NCI-H446 treated with DMSO at 0.1 percent for 48 hours (cell line): ENCODE measurements at places on chromosomes 12 and 14.

DNA sequence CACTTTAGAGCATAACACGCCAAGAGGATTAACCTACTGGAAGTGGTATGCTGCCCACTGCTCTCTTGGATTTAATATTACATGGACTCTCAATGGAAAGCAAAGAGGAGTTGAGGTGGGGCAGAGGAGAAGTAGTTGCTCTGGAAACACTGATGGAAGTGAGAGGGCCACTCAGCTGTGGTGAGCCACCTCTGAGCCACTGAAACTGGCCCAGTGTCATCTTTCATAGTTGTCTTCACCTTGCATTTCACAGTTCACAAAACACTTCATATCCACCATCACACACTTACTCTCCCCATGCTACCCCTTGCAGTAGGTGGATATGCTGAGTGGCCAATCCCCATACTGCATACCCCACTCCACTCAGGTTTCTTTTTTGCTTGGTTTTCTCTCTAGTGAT is 12.2 kb upstream of the PCED1B start:
- no peak for DNase-seq

- DNase-seq = no peak
Observed at GRCh38 chr14:34247605-34248004, 214.4 kb downstream of the SPTSSA start.

DNA sequence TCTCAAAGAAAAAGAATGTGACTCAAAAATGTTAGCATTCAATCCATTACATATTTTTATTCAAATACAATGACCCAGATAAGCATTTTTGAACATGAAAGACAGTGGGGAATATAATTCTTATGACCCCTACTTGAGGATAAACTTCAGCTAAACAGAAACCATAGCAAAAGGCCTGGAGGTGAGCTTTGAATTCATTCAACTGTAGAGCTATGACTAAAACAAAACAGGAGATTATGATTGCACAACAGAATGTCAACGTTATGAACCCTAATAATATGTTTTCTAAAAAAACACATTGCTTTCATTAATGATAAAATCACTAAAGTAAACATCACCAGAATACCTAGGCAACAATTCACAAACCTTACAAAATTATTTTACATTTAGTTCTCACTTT is 27.8 kb downstream of the EFCAB11 start:
- no peak for DNase-seq

DNA sequence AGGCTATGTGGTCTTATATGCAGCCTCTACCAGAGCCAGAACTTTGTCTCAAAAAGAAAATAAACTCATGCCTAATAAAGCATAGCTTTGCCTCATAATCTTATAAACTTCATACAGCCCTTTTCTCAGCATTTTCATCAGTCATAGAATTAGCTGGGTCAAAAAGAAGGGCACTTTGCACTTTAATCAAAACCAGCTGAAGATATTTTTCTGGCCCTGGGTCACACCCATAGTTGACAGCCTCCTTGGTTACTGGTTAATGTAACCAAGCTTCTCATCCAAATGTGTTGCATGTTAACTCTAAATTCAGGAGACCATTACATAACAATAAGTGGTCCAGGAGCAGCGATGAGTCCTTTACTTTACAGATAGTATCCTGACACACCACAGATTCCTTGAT is 558.2 kb downstream of the FLRT2 start:
- no peak for DNase-seq

DNA sequence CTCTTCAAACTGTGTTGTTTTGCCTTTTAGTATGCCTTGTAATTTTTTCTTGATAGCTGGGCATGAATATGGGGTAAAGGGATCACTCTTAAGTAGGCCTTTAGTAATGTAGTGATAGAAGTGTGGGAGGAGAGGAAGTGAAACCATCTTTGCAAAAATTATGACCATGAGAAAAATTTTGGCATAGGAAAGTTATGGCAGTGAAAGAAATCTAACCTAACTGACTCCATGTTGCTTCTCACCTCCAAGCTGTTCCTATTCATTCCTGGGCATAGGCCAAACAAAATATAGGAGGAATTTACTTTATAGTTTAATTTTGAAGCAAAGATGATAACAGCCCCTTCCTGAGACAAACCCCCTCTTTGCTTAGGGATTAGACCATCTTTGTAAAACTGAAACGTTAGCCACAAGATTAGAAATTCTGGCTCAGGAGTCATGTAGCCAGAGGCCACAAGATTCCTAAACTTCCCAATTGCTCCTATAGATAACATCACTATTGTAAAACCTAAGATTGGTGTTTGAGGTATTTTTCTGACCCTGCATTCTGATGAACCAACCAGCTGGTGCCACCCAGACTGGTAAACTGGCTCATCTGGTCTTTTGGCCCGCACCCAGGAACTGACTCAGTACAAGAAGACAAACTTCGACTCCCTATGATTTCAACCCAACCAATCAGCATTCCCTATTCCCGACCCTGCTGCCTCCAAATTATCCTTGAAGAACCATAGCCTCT is 45.8 kb downstream of the CRADD start:
- DNase-seq = peak; percentile 91

- no peak for DNase-seq
Observed at GRCh38 chr12:21786041-21786531, 11.6 kb upstream of the KCNJ8 start.

- peak; percentile 93 for DNase-seq
Observed at GRCh38 chr12:22858849-22859570, 234.0 kb downstream of the ETNK1 start.

- no peak for DNase-seq
Observed at GRCh38 chr14:97106166-97106565, 309.0 kb downstream of the VRK1 start.

- no peak for DNase-seq
Observed at GRCh38 chr14:24121210-24121609, 6.5 kb upstream of the NRL start.

DNA sequence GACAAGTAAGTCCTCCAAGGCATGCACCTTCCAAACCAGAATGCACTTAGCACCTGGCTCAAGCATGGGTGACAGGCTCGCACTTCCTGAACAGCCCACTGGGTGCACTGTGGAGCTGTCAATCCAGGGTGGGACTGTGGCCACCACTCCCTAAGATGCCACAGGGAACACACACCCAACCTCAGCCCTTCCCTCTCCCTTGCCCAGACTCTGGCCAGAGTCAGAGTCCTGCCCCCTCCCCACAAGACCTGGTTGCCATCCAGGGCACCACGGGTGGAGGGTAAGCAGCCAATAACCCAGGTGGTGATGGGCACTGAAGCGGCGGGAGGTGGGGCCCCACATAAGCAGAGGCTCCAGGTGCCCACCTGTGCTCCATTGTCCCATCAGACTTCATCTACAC is 160.6 kb downstream of the MYRFL start:
- no peak for DNase-seq

DNA sequence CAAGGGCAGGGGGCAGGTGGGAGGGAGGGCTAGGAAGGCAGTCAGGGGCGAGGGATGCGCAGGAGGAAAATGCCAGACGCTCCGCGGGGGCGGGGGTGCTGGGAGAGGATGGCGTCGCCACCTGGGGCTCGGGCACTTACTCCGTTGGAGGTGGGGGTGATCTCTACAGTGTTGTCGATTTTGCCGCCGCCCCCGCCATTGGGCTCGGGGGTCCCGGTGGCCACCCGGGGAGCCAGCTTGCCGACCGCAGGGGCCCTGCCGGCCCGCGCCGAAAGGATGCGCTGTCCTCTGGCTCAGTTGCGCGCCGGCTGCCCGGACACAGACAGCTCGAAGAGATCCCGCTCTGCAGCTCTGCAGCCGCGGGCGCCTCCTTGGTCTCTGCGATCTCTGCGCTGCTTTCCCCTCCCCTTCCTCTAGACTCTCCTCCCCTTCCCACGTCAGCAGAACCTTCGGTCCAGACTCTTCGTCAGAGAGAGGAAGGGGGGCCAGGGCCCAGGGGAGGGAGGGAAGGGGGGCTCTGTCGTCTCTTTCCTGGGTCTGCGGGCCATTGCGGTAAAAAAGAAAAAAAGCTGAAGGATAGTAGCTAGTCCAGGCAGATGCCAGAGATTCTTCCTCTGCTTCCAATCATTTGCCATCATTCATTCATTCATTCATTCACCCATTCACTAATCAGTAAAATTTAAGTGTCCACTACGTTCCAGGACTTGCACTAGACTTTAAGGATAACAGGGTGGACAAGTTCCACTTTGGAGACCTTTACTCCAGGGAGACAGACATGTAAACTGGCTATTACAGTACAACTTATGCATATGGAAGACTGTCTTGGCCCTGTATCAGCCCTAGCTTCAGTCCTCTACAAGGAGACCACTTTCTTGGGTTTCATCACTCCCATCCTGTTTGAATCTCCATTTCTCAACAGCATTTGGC is at the start of gene SLC22A17:
Gene SLC22A17 (minus strand): TSS at position 382 of the 927 bp plus-strand sequence.
- peak; percentile 69 for DNase-seq

DNA sequence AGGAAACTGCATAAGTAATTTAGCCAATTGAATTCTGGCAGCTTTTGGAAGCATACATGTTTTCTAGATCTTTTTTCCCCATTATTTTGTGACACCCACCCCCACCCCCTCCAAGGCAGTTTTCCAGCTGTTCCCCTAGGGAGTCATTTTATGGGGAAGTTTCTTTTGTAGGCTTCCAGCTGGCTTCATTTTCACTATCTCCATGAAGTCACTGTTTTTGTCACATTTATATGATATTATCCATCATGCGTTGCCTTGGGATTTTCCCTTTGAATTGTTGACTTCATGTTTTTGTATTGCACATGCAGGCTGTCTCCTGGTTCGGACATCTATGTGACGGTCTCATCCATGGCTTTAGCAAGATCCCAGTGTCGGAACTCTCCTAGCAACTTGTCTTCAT is 233.6 kb upstream of the RGS6 start:
- peak; percentile 36 for DNase-seq

GRCh38 chr14:69629225-69630127 is 18.1 kb downstream of the SUSD6 start:
- DNase-seq = no peak

GRCh38 chr12:94889445-94890210 is 113.9 kb downstream of the NDUFA12 start:
- no peak for DNase-seq

- no peak for DNase-seq
Observed at GRCh38 chr12:112908548-112908947, 1.8 kb downstream of the OAS1 start.

- DNase-seq = no peak
Observed at GRCh38 chr12:21526721-21527345, 737 bp downstream of the SPX start.

DNA sequence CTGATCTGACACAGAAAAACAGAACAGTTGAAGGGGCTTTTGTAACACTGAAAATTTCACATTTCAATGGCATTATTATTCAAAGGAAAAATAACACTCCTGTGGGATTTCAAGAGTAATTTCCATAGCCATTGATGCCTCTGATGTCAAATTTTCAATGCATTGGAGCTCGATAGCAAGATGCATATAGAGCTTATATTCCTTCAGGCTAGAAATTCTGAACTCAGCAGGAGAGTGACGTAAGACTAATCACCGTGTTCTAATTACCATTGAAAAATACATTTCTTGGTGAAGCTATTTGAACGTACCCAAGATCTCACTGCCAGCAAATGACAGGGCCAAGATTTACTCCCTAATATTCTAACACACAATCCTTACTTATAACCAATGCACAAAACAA is 854.1 kb upstream of the TMEM132C start:
- no peak for DNase-seq

GRCh38 chr12:93916402-93916801 is 232.0 kb upstream of the PLXNC1 start:
- DNase-seq = no peak

DNA sequence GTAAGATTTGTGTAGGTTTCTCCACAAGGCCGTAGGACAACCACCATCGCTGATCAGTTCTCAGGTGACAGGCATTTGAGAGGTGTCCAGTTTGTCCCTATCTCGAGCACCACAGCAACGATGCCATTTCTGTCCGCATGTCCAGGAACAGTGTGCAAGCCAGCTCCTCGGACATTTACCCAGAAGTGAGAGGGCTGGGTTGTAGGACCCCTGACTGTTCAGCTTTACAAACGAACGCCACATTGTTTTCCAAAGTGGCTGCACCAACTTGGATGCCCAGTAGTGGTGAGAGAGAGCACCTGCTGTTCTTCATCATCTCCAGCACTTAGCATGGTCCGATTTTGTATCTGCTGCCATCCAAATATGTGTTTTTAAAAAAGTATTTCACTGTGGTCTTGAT is 38.6 kb downstream of the CYP46A1 start:
- no peak for DNase-seq

DNA sequence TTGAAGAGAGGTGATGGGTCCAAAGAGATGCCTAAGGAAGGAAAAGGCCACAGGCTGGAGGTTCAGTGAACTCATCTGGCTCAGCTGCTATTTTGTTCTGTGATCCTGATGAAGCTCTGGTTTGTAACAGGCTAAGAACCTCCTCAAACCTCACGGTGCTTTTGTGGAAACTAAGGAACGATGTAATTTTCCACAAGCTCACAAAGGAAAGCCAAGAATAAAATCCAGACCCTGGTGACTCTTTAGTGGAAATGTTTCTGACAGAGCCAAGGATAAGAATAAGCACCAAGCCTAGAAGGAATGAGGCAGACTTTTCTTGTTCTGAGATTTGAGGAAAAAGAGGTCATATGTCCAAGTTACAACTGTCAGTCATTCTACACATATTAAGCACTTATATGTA is 93.6 kb downstream of the SLC24A4 start:
- no peak for DNase-seq

DNA sequence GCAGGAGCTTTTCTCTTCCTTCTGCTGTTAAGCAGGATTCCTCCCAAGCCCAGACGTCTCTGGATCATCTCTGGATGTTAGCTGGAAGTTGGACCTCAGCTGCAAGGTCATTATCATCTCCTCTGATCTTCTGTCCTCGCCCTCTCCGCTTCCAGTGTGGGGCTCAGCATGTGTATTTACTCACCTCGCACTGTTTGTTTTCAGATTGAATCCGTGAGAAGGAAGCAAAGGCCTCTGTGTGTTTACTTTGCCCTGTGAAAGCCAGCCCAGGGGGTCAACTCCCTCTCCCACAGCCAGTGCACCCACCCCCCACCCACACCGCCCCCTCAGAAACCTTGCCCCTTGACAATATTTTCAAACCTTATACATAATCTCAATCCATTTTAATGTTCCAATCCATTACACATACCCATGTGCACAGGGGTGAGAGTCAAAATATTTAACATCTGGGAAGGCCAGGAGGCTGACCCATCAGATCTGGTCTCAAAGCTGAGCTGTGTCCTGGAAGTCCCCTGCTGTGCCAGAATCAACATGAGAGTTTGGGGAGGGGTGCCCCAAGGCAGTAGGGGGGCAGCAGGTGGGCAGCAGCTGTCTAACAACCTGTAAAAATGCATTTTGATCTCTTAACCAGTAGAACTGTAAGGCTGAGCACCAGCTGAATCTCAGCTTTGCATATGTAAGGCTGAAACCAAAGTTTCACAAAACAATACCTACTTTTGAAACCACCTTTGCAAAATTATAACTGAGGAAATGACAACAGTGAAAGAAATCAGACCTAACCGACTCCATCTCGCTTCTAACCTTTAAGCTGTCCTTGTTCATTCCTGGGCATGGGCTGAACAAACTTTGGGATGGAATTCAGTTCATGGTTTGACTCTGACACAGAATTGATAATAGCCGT is 157.9 kb downstream of the ZNF664 start:
- DNase-seq = no peak

DNA sequence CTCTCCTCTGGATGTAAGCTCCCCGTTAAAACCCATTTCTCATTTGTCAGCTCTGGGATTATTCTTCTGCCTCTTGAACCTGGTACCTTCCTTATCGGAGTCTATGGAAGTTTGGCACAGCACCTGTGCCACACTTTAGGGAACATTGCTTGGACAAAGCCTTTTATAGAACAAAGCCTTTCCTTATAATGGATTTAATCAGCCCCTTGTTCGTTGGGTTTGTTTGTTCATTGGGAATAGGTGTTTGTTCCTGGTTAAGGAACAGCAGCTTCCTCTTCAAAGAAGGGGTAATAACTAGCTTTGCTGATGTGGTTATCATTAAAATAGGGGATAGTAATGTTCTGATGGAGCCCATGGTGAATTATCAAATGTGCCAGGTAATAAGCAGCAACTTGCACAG is 70.4 kb downstream of the NRXN3 start:
- no peak for DNase-seq
